ENCODE measurements at places on chromosomes 6 and 20. TPM values are rescaled to one million over a fixed set of nuclear protein-coding genes. Genes with fewer than 3 reads are reported as not detected.

- H3K36me3 ChIP-seq, result no peaks in the 10 kb centered on the region
- no peaks in the 10 kb centered on the region for H3K27me3 ChIP-seq
- DNase-seq, result no peak
- no peak overlapping the region for H3K27ac ChIP-seq
- peaks cover 11% of the 10 kb centered on the region for H3K4me1 ChIP-seq
Measured at GRCh38 chr6:150534553-150534952, 65.1 kb upstream of the PLEKHG1 start.

- no peak for DNase-seq
- H3K27me3 ChIP-seq, result no peaks in the 10 kb centered on the region
- H3K4me1 ChIP-seq, result peaks cover 4% of the 10 kb centered on the region
- no peak overlapping the region for H3K27ac ChIP-seq
- no peaks in the 10 kb centered on the region for H3K36me3 ChIP-seq
- H3K4me3 ChIP-seq, result no peak overlapping the region
Measured at GRCh38 chr6:132025468-132025867, 74.3 kb upstream of the CCN2 start.

- no peaks in the 10 kb centered on the region for H3K36me3 ChIP-seq
- H3K27ac ChIP-seq, result no peak overlapping the region
- no peaks in the 10 kb centered on the region for H3K27me3 ChIP-seq
- H3K4me3 ChIP-seq, result no peak overlapping the region
- no peak for DNase-seq
Measured at GRCh38 chr6:49570474-49571079, 20.1 kb downstream of the C6orf141 start.

DNA sequence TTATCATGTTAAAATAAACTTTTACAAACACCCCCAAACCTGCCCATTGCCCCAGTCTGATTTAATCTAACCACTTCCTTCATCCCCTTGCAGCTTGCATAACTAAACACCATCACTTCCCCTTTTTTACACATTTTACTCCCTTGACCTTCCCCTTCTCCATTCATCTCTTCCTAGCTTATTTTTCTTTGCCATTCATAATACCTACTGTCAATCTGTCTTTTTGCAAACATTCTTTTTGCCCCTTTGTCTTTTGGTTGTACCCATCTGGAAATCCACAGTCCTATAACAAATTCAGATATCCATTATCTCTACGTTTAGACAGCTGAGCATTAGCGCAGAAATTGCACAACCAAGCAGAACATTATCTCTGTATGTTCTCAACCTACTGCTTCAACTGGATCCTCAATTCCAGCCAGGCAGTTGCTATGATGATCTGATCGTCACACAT is 51.2 kb downstream of the C6orf52 start:
- H3K36me3 ChIP-seq, result no peaks in the 10 kb centered on the region
- H3K27ac ChIP-seq, result no peak overlapping the region
- no peak for DNase-seq
- no peaks in the 10 kb centered on the region for H3K27me3 ChIP-seq
- no peak overlapping the region for H3K4me3 ChIP-seq

DNA sequence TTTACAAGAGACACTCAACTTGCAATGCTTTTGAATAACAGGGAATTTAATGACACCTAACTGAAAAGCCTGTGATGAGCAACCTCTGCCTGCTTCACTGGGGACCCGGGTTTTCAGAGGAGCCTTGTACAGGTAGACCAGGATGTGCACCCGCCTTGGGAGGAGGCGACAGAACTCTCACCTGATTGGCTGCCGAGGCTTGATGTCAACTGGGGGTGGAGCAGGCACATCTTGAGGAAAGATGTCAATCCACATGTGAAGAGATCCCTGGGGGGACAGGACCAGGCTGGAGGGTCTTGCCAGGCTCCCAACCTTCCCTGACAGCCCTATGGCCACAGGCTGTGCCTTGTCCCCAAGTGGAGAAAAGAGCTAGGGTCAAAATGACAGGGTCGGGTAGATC is 19.8 kb downstream of the ERGIC3 start:
- H3K4me3 ChIP-seq, result no peak overlapping the region
- H3K36me3 ChIP-seq, result no peaks in the 10 kb centered on the region
- DNase-seq, result no peak
- no peaks in the 10 kb centered on the region for H3K4me1 ChIP-seq
- H3K27ac ChIP-seq, result no peak overlapping the region

DNA sequence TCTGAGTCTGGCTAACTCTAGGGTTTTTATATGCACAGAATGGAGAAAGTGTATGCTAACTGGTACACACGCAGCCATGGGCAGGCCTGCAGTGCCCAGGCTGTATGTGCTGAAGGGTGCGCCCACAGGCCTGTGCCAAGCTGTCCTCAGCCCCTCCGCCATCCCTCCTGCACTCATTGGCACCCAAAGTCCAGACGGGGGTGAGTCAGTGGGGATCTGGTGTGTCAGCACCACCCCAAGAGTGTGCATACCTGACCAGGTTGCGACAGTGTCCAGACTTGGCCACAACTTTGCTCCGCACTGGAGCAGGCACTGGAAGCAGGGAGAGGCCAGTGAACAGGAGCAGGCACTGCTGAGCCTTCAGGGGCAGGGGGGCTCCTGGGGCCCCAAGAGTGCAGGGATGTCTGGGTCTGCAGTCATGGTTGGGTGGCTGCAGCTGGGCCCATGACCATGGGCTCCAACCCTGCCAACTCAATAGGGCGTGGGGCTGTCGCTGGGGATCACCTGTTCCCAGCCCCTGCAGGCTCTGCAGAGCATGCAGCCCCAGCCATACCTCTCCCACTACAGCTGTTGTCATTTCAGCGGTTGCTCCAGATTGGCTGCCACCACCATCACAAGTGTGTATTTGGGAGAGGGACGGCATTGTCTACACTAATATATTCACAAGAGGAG is 717.8 kb downstream of the EPHA7 start:
- H3K27me3 ChIP-seq, result no peaks in the 10 kb centered on the region
- no peaks in the 10 kb centered on the region for H3K4me1 ChIP-seq
- no peaks in the 10 kb centered on the region for H3K36me3 ChIP-seq
- H3K27ac ChIP-seq, result no peak overlapping the region

DNA sequence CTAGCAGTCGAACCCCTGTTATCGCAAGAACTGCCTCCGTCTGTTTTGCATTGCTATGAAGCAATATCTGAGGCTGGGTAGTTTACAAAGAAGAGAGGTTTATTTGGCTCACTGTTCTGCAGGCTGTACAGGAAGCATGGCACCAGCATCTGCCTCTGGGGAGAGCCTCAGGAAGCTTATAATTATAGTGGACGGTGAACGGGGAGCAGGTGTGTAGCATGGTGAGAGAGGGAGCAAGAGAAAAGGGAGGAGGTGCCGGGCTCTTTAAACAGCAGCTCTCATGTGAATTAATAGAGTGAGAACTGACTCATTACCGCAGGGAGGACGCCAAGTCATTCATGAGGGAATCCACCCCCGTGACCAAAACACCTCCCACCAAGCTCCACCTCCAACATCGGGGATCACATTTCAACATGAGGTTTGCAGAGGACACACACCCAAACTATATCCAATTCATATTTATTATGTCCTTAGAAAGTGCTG is 172.6 kb upstream of the KCNG1 start:
- no peaks in the 10 kb centered on the region for H3K4me1 ChIP-seq
- H3K27me3 ChIP-seq, result no peaks in the 10 kb centered on the region
- no peak overlapping the region for H3K4me3 ChIP-seq
- no peaks in the 10 kb centered on the region for H3K36me3 ChIP-seq
- H3K27ac ChIP-seq, result no peak overlapping the region

GRCh38 chr20:63525185-63525584 is 4.6 kb downstream of the PPDPF start:
- no peak for DNase-seq
- H3K4me1 ChIP-seq, result peaks cover 25% of the 10 kb centered on the region
- no peaks in the 10 kb centered on the region for H3K27me3 ChIP-seq
- H3K36me3 ChIP-seq, result no peaks in the 10 kb centered on the region
- no peak overlapping the region for H3K27ac ChIP-seq

GRCh38 chr20:42649748-42650147 is 540.0 kb downstream of the PTPRT start:
- no peaks in the 10 kb centered on the region for H3K27me3 ChIP-seq
- H3K4me1 ChIP-seq, result no peaks in the 10 kb centered on the region
- H3K36me3 ChIP-seq, result no peaks in the 10 kb centered on the region
- no peak overlapping the region for H3K4me3 ChIP-seq
- H3K27ac ChIP-seq, result no peak overlapping the region

- H3K4me1 ChIP-seq, result peaks cover 9% of the 10 kb centered on the region
- no peak overlapping the region for H3K27ac ChIP-seq
- no peak overlapping the region for H3K4me3 ChIP-seq
- peaks cover 29% of the 10 kb centered on the region for H3K36me3 ChIP-seq
- no peak for DNase-seq
Measured at GRCh38 chr20:25207960-25208534, 12.5 kb downstream of the ENTPD6 start.

GRCh38 chr6:36947570-36948351 is 6.8 kb upstream of the PI16 start:
- H3K27me3 ChIP-seq, result no peaks in the 10 kb centered on the region
- no peaks in the 10 kb centered on the region for H3K4me1 ChIP-seq
- no peak for DNase-seq
- no peak overlapping the region for H3K27ac ChIP-seq
- H3K4me3 ChIP-seq, result no peak overlapping the region
- H3K36me3 ChIP-seq, result no peaks in the 10 kb centered on the region

DNA sequence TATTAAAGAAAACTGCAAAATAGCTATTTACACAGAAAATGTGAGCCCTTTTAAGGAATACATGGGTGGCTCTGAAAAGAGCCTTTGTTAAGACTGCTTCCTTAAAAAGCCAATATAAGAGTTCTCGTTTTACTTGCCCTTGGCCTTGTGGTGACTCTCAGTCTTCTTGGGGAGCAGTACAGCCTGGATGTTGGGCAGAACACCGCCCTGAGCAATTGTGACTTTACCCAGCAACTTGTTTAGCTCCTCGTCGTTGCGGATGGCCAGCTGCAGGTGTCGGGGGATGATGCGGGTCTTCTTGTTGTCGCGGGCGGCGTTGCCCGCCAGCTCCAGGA is 111.5 kb downstream of the HFE start:
- peak overlapping the region; percentile 68 for H3K27ac ChIP-seq
- peaks cover 26% of the 10 kb centered on the region for H3K4me1 ChIP-seq
- H3K36me3 ChIP-seq, result no peaks in the 10 kb centered on the region
- DNase-seq, result no peak
- H3K27me3 ChIP-seq, result no peaks in the 10 kb centered on the region
- peak overlapping the region; percentile 55 for H3K4me3 ChIP-seq

DNA sequence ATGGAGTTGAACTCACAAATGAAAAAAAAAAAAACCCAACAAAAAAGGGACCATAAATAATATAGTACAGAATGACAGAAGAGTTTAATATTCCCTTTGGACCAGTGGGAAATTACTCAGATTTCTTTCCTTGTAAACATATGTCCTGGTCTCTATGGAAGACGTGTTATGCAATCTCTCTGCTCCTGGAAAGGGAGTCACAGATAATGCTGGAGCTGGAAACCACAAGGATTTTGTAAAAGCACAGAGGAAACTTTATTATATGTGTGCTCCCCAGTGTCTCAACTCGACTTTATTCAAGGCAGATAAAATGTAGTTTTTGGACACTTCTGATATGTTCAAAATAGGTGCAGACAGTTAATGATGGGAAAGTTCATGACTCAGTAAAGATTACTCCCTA is 88.1 kb upstream of the ZFP64 start:
- no peaks in the 10 kb centered on the region for H3K36me3 ChIP-seq
- no peak overlapping the region for H3K4me3 ChIP-seq
- DNase-seq, result no peak
- H3K27ac ChIP-seq, result no peak overlapping the region

DNA sequence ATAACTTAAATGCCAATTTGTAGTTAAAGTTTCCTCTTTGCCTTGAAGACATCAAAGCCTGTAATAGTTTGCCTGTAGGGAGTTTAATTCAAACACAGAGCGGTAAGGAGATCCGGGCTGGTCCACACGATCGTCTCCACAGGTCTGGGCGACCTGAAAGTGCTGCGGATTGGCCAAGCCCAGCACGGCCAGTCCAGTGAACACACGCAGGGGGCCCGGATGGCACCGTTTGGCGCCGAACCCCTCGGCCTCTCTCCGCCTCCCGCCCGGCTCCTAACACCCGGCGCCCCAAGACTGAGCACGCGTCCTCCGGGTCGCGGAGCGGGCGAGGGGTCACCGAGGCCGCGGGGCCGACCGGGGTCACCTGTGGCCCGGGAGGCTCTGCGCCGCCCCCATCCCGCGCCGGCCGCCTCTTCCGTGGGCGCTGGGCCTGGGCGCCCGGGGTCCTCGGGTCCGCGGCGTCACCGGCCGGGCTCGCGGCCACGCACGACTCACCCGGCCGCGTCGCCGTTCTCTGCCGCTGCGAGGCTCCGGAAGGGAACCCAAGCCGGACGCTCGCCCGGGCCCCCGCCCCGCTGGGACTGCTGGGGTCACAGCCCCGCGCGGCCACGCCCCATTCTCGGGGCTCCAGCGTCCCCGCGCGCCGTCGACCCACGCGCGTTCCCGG is 481 bp downstream of the SERPINB6 start:
- peak overlapping the region; percentile 69 for H3K4me3 ChIP-seq
- H3K27ac ChIP-seq, result peak overlapping the region; percentile 98
- H3K4me1 ChIP-seq, result peaks cover 22% of the 10 kb centered on the region
- DNase-seq, result no peak
- H3K27me3 ChIP-seq, result no peaks in the 10 kb centered on the region

DNA sequence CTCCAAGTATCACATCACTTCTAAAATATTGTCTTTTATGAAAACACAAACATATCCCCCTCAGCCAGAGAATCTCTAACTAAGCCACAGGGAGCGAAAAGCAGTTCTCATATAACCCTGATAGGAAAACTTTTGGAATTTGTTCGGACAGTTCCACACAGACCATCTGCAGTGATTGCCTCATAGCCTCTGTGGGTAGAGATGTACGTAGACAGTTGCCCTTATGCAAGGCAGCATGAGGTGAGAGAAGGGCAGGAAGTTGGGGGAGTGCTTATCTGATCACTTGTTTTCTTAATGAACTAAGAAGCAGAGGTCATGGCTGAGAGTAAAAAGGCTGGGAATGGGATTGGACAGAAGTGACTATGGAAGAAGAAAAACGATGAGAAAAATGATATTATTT is 39.6 kb downstream of the SLC23A2 start:
- no peaks in the 10 kb centered on the region for H3K27me3 ChIP-seq
- H3K4me1 ChIP-seq, result peaks cover 21% of the 10 kb centered on the region
- no peak for DNase-seq
- H3K36me3 ChIP-seq, result no peaks in the 10 kb centered on the region

GRCh38 chr6:87197547-87197946 is 42.2 kb downstream of the ZNF292 start:
- no peaks in the 10 kb centered on the region for H3K27me3 ChIP-seq
- H3K36me3 ChIP-seq, result no peaks in the 10 kb centered on the region
- no peak overlapping the region for H3K4me3 ChIP-seq

DNA sequence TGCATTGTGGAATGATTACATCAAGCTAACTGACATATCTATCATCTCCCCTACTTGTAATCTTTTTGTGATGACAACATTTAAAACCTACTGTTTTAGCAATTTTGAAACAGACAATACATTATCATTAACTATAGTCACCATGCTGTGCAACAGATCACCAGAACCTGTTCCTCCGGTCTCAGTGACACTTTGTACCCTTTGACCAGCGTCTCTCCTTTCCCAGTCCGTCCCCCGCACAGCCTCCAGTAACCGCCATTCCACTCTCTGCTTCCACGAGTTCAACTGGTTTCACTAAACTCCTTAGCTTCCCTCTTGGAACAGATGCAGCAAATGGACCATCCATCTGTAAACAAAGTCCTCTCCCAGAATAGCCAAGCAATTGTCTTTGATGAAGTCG is 21.8 kb downstream of the LRP11 start:
- no peaks in the 10 kb centered on the region for H3K27me3 ChIP-seq
- no peak overlapping the region for H3K4me3 ChIP-seq
- H3K36me3 ChIP-seq, result no peaks in the 10 kb centered on the region
- no peak overlapping the region for H3K27ac ChIP-seq
- peaks cover 14% of the 10 kb centered on the region for H3K4me1 ChIP-seq

ATP6V1G2 gene
- total RNA-seq, result 5.4 TPM

CCN5 gene
- 134 TPM for total RNA-seq

PBOV1 gene
- total RNA-seq, result not detected

Data from vagina (tissue), 2 donors.